GM03348 (cell line): ENCODE measurements at places on chromosomes 7 and 10.

GRCh38 chr7:17234030-17234397, 64.4 kb upstream of the AHR start:
- DNase-seq, result no peak

DNA sequence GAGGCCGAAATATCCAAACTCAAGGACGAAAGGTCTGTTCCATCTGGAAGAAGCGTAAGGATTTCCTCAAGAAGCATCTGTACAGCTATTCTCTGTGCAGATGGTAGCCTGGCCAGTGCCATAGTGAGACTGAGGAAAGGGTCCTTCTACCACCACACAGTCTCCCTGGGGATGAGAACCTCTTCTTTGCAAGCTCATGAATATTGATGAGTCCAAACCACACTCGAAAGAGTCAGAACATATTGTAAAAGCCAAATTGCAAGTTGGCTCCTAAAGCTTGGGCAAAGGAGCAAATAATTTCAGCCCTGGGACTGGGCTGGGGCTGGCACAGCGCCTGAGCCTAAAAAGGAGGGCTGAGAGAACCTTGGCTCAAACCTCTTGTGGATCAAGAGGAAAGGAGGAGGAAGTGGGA, 66.1 kb upstream of the PIP4K2A start:
- DNase-seq, result no peak

GRCh38 chr10:100886963-100887362, 25.8 kb upstream of the SLF2 start:
- DNase-seq, result no peak

DNA sequence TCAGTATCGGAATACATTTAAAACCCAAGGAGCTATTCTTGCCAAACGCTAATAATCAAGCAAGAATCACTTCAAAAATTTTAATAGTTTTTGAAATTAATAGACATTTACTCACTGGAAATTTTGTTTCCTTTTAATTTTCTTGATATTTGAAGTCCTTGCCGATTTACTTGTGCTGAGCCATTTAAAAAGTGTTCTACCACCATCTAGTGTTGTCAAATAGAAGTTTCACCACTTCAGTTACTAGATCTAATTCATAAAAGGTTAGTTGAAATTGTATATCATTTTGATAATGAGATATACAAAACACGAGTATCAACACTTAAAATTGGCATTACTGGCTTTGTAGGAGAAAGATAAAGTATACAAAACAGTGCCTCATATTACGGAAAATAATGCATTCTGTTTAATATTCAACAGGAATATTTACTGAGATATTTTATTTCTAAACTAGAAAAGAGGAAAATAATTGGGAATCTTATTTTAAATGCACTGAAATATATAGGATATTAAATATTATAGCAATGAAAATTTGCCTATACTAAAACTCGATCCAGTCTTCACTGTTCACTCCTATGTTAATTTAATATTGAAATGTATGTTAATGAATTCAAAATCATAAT, 664.8 kb upstream of the SEMA3D start:
- peak; percentile 45 for DNase-seq

DNA sequence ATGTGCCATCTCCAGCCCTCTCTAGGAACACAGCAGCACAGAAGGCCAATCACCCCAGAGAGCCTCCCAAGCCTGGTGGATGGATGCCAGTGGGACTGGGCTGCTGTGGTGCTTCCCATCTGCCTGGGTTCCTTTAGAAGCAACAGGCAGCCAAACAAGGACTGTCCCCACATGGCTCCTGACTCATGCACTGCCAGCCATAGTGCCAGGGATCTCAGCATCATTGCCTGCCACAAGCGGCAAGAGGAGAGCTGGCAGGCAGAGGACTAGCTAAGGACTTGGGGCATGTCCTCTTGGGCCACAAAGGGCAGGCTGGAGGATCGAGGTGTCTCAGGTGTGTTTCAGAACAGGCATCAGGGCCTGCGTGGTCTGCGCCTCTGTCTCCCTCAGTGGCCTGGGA, 23.4 kb upstream of the FIGNL1 start:
- DNase-seq, result no peak

- DNase-seq, result no peak
Observed at GRCh38 chr10:125014086-125014830, 72.3 kb downstream of the ZRANB1 start.

DNA sequence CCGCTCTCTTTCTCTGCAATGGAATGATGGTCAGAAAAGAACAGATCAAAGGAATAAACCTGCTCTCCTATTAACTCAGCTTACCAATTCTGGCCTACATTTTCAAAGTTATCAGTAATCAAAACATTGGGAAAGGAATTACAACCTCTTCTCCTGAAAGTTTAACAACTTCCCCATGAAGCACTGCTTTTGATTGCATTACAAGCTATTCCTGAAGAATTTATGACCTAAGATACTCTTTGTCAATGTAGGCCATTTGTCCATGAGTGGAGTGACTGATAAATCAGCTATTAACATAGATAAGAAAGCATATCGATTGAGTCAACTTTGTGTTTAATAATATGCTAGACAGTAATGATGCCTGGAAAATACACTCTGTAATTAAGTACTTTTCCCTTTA, 271.7 kb upstream of the C7orf33 start:
- DNase-seq, result no peak

- no peak for DNase-seq
Observed at GRCh38 chr7:3067606-3068380, 24.1 kb upstream of the CARD11 start.

DNA sequence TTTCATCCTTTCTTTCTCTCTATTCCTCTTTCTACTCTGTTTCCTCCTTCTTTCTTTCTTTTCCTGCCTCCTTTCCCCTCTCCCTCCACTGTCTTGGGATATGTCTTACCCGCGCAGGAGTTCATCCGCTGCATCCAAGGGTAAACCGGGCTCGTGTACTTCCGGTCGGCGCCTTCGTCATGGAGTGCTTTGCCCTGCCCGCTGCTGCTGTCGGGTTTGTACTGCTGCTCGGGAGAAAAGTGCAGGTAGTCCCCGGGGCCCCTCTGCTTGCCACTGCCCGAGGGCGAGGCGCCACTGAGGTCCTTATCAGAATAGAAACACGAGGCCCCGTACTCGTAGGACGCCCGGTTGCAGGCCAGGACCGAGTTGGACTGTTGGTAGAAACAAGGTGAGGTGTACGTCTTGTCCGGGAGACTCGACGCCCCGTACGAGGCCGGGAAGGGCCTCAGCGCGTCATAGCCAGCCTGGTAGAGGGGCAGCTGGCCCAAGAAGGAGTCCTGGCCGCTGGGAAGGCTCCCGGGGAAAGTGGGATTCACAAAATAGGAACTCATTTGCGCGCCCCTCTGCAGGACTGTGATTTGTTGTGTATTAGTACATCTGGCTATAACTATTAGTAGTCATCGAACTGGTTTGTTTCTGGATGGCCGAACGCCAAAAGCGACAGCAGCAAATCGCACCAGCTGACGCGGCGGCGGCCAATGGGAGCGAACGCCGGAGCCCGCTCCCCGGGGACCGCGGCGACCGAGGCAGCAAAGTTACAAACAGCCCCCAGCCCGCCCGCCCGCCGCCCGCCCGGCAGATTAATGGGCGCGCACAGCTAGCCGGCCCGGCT, at the start of gene HOXA6:
Gene HOXA6 (minus strand): TSS at position 576 of the 832 bp plus-strand sequence. CDS start 25 bp downstream, at position 551.
- DNase-seq, result peak; percentile 82

- DNase-seq, result no peak
Observed at GRCh38 chr10:5904227-5904626, 14.2 kb downstream of the FBH1 start.

DNA sequence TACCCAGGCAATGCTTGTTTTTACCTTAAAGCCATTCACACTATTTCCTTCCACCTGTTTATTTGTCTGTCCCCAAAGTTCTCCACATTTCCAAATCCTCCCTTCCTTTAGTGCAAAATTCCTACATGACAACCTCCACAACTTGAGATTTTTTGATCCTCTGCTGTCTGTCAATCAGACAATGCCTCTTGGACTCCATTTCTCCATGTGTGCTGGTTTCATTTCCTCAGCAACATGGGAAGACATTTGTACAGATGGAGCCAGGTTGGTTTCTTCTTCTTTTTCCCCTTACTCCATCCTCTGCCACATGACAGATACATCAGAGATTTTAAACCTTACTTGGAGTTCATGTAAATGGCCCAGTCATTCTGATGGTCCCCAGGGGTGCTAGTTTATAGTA, 19.1 kb upstream of the GIMAP2 start:
- DNase-seq, result no peak

- DNase-seq, result no peak
Observed at GRCh38 chr10:100782461-100783244, 37.3 kb downstream of the PAX2 start.

GRCh38 chr10:60425392-60426110, 35.9 kb upstream of the ANK3 start:
- no peak for DNase-seq

DNA sequence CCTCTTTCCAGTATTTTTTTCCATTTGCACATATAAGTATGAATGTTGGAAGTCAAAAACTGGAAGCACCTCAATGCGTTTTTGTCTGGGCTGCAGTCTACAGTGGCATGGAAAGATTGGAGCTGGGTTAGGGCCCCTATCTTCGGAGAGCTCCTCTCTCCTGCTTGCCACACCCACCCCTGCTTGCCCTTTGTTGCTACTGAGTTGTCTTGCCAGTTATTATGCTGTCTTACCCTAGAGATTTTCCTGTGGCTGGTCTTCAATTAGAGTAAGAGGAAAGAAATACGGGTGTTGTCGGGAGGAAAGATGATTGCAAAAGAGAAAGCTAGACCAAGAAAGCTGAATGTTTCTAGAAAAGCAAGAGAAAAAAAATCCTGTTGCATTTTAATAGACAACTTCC, 228.9 kb upstream of the CELF2 start:
- DNase-seq, result peak; percentile 16

DNA sequence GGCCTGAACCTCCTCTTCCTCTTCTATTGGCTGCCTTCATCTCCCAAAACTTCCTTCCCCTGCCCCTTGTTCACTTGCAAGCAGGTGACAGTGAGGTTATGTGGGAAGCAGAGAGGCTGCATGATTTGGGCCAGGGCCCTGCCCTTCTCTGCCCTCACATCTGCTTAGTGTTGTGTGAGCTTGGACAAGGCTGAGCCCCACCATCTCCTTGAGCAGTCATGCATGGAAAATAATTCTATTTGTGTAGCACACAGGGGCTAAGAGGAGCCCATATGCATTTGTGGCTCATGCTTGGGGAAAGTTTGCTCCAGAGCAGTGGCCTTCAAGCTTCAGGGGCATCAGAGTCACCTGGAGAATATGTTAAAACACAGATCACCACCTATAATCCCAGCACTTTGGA, 26.8 kb upstream of the AQP1 start:
- DNase-seq, result no peak

DNA sequence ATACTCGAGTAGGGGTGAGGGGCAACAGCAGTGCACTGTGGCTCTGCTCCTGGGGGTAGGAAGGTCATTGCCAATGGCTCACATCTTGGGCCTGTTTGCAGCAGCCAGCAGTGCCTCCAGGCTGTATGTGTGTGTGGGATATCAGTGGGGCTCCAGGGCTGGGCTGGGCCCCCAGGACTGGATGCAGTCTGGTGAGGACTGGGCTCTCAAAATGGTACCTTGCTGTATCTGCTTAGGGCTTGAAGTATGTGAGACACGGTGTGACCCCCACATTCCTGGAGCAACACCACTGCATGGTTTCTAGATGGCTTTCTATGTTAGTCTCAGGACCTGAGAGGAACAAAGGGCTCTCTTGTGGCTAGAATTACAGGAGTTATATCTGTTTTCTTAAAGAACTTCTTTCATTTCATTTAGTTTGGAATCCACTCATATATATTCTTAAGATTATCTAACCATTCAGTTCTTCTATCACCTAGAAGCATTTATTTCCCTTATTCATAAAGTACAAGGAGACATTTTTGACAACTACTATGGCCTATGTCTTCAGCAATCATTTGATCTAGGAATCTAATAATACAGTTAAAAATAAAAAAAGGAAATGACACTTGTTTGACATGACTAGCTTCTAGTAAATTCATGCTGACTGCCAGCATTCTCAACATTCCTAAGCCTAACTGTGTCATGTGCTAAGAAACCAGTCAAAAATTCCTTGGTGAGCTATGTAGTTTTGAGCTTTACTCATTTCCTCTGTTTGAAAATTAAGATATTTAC, 443.2 kb upstream of the SEMA3A start:
- peak; percentile 70 for DNase-seq

DNA sequence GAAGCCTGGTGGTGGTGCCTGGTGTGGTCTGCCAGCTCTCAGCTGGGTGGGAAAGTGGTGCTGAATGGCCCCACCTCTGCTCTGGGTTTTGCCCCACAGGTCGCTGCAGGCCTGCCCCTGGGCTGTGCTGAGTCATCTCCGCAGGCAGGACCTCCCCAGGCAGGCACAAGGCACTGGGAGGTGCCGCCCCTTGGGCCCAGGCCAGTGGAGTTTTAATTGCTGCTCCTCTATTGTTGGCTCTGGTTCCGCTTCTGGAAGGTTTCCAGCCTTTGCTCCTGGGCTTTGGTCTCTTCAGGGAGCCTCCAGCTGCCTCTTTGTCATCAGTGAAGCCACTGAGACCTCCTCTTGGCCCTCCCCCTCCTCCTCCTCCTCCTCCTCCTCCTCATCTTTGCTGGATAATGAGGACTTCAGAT, 180.3 kb upstream of the GRB10 start:
- DNase-seq, result peak; percentile 54

DNA sequence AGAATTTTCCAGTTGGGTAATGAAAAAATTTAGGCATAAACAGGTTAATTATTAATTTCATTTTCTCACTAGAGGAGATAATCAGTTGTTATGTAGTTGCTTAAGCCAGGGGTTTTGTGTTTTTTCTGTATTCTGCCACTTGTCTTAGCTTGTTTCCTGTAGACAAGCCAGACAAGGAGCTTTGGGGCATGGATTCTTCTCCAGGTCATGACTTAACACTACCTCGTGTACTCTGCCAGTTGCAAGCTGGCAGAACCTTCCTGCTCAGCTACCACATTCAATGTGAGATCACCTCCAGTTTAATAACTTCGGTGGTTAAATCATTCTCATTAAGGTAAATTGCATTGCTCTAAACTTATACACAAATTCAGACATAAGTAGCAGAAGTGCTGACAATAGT, 1.8 kb downstream of the CCM2 start:
- DNase-seq, result no peak

DNA sequence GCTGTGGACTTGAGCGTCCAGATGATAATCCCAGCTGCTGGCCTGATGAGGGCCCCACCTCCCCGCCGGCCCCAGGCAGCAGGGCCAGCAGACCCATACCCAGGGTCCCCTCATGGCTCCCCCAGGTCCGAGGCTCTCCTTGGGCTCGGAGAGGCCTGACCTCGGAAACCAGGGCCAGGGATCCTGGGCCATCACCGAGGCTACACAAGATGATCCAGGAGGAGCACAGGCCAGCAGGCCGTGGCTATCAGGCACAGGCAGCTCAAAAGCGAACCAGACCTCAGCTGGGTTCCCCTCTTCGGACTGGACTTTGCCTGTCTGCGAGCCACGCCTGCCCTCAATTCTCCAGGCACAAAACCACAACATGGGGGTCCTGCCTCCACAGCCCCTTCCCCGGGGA, 17.4 kb downstream of the PDGFA start:
- DNase-seq, result no peak

GRCh38 chr7:131329176-131329570, 1.5 kb downstream of the MKLN1 start:
- no peak for DNase-seq

DNA sequence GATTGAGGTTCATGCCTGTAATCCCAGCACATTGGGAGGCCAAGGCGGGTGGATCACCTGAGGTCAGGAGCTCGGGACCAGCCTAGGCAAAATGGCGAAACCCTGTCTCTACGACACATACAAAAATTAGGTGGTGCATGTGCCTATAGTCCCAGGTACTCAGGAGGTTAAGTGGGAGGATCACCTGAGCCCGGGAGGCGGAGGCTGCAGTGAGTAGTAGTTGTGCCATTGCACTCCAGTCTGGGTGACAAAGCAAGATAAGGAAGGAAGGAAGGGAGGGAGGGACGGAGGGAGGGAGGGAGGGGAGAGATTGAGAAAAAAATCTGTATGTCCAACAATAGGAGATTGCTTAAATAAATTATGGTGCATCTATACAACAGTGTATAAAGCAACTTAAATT, 13.2 kb downstream of the TLL2 start:
- no peak for DNase-seq
